Endothelial cell (in vitro differentiated cells): ENCODE measurements at places on chromosomes 12 and 14. TPM values are rescaled to one million over a fixed set of nuclear protein-coding genes. Genes with fewer than 3 reads are reported as not detected.

GRCh38 chr14:101845896-101846295 lies 84.4 kb downstream of the PPP2R5C start:
- no peak for DNase-seq

GRCh38 chr14:100291305-100292075 lies 14.8 kb downstream of the SLC25A29 start:
- DNase-seq: no peak

CLEC4C gene
- total RNA-seq: not detected

GRCh38 chr14:21668377-21668776 lies 5.2 kb downstream of the OR4E1 start:
- DNase-seq: no peak
